ENCODE measurements at places on chromosomes 5 and 9.

GRCh38 chr5:32461441-32462120 lies 17.0 kb upstream of the ZFR start:
- no peak for DNase-seq

GRCh38 chr5:92070786-92071185 lies 687.7 kb upstream of the ARRDC3 start:
- no peak for DNase-seq

- no peak for DNase-seq
Observed at GRCh38 chr5:156400231-156400986, 73.4 kb downstream of the SGCD start.

- no peak for DNase-seq
Observed at GRCh38 chr9:101791938-101792337, 53.5 kb upstream of the GRIN3A start.

- DNase-seq, result no peak
Observed at GRCh38 chr5:127924606-127925005, 159.0 kb upstream of the SLC12A2 start.

GRCh38 chr5:29061381-29061780 lies 2023.0 kb upstream of the CDH9 start:
- DNase-seq, result no peak

DNA sequence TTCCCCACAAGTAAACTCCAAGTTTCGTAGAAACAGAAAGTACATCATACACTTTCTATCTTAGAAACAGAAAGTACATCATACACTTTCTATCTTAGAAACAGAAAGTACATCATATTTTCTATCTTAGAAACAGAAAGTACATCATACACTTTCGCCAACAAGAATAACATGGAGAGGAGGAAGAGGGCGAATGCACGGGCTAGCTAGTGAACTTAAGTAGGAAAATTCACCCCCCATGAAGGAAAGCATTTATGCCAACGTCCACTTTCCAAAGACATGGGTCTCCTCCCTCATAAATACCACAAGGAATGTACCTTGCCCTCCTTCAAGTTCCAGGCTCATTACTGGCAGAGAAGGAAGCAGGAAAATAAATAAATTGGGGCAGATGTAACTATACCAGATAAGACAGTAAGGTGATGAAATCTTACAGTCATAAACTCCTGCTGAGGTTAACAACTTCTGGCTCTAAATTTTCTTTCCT lies 64.7 kb downstream of the FRMD3 start:
- DNase-seq, result peak; percentile 29

- no peak for DNase-seq
Observed at GRCh38 chr9:97919217-97919813, 3.0 kb downstream of the TRMO start.

DNA sequence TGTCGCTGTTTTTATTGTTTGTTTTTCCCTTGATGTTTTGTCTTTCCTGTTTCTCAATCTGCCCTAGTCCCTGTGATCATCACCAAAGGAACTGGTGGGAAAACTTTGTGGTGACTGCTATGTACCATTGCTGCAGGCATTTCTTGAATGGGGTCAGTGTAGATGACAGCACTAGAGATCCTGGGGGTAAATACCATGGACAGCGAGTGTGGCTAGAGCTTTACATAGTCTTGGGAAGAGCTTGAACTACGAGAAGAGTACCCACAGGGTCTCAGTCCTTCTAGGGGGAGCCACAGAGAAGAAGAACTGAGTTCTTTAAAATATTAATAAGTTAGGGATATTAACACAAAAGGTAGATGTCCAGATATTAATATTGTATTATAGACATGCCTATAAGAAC lies 138.8 kb downstream of the PAM start:
- DNase-seq, result no peak

DNA sequence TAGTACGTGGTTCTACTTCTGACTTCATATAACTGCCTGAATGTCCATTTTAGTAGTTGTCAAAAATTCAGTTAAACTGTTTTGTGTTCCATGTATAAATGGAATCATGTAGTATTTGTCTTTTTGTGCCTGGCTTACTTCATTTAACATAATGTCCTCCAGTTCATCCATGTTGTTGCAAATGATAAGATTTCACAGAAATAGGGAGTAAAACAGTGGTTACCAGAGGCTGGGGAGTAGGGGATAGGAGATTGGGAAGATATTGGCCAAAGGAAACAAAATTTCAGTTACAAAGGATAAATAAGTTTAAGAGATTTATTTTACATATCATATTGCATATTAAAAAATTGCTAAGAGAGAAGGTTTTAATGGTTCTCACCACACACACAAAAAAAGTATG lies 425.0 kb upstream of the MEF2C start:
- DNase-seq, result no peak

DNA sequence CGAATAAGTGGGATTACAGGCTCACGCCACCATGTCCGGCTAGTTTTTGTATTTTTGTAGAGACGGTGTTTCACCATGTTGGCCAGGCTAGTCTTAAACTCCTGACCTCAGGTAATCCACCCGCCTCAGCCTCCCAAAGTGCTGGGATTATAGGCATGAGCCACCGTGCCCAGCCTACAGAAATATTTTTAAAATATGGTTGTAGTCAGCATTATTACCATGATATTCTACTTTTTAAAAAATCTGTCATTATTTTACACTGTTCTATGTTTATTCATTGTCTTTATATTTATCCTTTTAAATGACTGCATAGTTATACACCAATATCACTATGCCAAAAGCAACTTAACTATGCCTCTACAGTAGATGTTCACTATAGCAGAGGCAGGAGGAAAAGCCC lies 41.6 kb upstream of the SLC30A5 start:
- DNase-seq, result no peak

DNA sequence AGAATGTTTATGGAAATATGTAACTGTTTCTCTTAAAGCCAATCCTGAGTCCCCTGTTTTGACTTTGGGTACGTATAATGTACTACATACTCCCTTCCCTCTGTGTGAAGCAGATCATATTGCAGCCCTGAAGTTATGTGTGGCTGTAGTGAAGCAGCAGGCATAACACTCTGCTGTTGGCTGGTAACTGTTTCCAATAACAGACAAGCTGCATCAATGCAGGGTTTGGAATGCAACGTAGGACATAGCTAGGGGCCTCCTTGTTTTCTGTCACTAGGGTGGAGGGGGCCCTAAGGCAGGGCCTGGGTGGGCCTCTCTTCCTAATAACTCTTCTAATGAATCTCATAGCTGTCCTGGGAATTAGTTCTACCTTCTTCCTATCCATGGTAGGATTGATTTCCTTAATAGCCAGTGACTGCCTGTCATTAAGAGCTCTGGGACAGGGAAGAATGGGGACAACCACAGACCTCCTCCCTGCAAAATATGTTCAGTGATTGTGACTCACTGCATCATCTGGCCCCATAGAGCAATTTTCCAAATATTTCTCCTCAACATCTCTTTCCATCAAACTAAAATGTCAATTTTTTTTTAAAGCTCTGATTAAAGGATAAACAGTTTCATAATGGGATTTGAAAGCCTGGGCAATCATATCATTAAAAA lies 129.6 kb upstream of the HMHB1 start:
- no peak for DNase-seq

DNA sequence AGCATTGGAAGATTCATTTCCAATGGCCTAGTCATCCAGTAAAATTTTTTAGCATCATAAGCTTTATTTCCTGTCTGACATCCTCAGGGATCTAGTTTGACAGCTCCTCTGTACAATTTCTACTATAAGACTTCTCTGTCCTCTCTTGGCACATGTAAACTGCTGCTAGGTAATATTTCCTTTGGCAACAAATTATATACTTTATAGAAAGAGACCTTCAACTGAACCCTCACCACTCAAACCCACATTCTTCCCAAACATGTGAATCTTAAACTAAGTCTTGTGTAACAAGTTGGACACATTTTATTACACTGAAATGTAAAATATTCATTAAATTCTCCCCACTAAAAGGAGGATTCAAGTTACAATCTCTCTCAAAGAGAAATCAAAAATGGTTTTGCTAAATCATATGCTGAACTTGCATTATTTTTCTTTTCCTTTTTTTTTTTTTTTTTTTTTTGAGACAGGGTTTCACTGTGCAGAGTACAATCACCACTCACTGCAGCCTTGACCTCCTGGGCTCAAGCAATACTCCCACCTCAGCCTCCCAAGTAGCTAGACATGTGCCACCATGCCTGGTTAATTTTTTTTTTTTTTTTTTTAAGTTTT lies 36.9 kb downstream of the SCAI start:
- peak; percentile 77 for DNase-seq

DNA sequence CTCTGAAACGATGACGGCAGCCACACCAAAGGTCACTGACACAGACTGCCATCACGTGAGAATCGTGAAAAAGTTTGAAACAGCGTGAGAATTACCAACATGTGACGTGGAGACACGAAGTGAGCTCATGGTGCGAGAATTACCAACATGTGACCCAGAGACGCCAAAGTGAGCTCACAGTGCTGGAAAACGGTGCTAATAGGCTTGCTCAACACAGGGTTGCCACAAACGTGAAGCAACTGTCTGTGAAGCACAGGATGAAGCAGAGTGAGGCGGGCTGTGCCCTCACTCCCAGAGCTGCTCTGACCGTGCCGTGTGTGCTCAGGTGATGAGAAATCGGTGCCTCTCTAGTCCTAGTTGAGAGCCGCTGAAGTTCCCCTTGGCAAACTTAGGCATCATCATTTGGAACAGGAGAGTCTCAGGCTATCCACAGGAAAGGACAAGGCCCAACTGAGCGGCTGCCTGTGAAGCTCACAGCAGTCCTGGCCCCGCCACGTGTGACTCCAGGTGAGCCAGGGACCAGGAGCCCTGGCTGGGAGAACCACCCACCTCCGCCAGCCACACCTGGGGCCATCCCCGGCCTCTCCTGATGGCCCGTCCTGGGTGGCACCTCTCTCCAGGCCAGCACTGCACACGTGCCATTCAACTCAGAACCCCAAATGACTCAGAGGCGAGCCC lies 29.8 kb upstream of the SLC6A3 start:
- no peak for DNase-seq

DNA sequence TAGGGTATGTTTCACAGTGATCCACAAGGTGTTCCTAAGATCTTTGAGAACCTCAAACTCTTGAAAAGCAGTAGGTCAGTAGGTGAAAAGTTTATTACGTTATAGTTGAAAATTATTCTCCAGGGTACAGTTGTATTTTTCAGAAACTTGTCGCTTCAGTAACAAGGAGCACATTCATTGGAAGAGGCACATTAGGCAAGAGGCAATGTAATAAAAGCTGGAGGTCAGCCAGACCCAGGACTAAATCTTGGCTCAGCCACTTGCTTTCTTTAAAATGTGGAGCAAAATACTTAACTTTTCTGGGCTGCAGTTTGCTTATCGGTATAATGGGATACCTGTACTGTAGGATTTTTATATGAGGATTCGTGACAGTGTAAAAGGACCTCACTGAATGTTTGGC lies 45.6 kb downstream of the TLE4 start:
- DNase-seq, result peak; percentile 75

DNA sequence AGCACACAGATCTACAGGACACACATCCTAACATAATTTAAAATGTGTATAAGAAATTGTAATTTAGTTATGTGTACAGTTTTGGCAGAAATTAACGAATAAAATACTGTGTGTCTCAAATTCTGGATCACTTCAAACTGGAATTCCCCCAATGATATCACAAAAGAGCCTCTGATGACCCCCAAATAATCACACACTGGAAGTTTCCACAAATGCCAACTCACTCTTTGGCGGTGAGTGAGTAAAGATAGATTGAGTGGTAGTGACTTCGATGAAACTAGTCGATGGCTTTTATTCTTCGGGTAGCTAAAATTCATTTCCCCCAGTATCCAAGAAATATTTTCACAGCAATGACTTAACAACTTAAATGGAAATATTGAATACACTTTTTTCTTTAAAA lies 2.2 kb downstream of the ZNF366 start:
- DNase-seq, result no peak

GRCh38 chr5:143229896-143230675 lies 173.4 kb downstream of the NR3C1 start:
- no peak for DNase-seq

DNA sequence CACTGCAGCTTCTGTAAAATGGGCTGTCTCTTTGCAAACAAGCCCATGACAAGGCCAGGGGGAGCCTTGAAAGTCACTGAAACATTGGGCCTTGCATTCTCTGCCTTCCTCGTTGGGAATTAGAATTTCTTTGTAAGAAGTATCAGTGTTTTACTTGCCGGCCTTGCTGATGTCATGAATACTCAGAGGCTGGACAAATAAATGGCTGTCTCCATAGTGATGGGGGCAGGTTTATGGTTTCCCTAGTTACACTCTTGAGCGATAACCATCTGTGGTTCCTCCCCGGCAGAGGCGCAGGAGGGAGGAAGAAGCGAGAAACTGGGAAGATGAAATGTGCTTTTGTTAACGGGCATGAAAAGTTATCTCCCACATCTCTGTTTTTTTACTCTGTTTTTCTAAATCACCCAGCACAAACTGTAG lies 272.7 kb upstream of the PANK3 start:
- DNase-seq, result peak; percentile 76

- DNase-seq, result no peak
Observed at GRCh38 chr9:72494051-72494450, 27.4 kb upstream of the TMC1 start.

DNA sequence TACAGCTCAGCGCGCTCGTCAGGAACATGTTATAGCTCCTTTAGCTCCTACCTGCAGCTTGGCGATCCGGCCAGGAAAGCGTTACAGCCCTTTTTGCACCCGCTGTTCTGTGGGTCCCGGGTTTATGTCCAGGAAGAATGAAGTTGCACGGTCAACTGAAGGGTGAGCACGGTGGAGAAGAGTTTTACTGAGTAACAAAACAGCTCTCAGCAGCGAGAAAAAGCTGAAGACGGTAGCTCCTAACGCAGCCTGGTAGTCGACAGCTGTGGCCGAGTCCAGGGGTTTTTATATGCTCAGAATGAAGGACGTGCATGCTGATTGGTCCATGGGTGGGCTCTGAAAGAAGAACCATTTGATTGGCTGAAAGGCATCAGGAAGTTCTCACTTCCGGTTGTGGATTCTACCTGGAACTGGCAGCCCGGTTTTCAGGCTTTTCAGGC lies 1830.1 kb upstream of the NUDT12 start:
- no peak for DNase-seq
